Activated CD4-positive, alpha-beta T cell treated with anti-CD3 and anti-CD28 coated beads, Interleukin-2, Interleukin-4, amounts not matched to agents 100 ng/mL and 50 ng/mL, durations not matched to agents 16 hours and 8 hours (primary cell): ENCODE measurements at places on chromosomes 13 and 19.

DNA sequence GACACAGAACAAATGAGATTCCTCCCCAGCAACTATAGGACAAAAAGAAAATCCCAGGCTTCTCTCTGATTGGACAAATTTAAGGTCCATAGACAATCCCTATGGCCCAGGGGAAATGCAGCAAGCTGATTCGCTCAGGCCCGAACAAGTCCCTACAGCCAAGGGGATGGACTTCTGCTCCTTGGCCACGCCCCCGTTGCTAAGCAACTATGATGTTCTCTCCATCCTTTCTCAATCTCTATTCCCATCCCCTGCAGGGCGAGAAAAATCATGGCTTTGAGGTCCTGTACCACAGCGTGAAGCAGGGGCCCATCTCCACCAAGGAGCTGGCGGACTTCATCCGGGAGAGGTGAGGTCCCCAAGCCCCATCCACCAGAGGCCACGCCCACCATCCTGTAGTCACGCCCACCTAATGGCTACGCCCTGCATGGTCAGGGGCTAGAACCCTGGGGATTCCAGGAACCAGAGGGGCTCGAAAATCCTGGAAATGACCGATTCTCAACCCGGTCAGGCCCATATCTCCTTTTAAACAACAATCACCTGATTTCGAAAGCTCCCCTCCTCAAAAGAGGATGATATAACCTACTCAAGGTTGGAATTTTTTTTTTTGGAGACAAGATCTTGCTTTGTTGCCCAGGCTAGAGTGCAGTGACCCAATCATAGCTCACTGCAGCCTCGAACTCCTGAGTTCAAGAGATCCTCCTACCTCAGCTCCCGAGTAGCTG is 11.4 kb downstream of the FCHO1 start:
- DNase-seq: no peak

DNA sequence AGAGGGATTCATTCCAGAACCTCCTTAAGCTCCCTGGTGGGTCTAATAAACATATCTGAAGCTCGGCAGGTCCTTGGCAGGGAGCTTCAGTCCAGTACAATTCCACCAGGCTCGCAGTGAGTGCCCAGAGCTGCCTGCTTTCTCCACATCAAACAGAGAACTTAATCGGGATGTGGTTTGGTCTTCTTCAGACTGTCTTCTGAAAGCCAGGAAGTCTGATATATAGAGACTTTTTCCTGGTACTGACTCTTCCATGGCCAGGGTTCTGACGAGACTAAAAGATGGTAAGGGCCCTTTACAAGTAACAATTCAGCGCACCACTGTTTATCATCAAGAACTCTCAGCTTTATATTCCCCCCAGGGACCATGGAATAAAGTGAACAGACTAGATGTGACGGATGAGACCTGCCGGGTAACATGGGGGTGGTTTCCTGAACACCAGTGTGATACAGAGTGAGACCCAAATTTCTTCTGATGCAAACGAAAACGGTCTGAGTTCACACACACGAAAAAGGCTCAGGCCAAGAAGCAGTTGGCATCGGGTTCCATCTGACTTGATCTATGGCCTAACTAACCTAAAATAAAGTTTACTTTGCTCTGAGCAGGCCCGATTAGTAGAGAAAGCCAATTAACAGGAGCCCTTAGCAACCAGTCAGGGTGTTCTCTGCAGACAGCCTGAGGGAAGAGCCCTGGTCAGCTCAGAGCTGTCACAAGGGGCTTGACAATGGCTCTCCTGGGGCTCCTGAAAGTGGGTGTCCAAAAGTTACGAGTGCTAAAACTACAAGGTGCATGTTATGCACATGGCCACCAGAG is 29.0 kb downstream of the RANBP3 start:
- peak; percentile 21 for DNase-seq

- DNase-seq: no peak
Measured at GRCh38 chr13:82356667-82357410, 1525.4 kb downstream of the SLITRK1 start.

DNA sequence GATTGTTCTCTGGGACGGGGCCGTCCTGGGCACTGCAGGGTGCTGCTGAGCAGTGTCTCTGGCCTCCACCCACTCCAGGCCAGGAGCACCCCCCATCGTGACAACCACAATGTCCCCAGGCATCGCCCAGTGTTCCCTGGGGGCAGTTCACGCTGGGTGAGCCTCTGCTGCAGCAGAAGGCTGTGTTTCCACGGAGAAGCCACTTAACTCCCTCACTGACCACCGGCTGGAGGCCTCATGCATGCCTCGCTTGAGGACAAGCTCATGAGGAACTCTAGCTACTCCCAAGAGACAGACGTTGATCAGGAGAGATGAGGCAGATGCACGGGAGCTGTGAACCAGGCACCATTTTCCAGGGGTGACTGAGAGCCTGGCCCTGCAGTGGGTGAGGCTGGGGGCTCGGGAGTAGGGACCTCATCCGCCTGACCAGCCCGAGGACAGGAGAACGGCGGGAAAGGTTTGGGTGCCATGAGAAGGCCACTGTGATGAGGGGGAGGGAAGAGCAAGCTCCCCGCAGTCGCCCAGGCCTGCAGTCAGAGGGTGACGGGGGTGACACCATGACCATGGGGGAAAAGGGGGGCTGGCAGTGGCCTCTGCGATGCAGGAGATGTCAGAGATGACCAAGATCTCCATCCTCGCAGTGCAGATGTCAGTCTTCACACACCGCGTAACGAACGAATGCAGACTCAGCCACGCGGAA is 5.1 kb downstream of the SLC39A3 start:
- no peak for DNase-seq

DNA sequence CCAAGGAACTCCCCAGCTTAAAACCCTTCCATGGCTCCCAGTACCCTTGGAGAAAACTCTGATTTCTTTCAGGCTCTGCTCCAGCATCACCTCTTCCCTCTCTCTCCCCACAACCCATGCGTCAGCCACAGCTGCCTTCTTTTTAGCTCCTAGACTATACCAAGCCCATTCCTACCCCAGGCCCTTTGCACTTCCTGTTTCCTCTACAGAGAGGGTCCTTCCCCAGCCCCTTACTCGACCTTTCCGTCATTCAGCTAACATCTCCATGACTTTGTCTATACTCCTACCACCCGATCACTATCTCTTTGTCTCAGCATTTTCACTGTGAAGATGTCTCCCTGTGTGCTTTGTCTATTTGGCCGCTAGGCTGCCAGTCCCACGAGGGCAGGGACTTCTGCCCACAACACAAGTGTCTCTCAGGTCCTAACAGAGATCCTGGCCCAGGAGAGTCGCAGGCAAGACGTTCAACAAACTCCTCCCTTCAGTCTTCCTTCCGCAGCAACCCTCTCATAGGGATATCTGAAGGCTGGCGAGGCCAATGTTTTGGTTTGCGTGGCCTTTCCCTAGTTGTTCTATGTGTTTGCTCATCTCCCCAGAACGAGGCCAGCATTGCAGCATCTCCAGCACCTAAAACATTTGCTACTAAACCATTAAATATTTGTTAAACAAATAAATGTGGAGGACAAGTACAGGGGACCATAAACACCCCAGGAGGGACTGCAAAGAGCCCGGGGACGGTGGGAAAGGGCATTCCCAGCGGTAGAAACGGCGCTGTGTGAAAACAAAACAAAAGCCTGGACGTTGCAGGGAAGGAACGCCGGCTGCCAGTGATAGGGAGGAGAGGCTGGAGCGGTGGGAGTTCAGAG is 816 bp downstream of the CCNP start:
- no peak for DNase-seq

- DNase-seq: no peak
Measured at GRCh38 chr19:35851213-35852028, 883 bp downstream of the NPHS1 start.

DNA sequence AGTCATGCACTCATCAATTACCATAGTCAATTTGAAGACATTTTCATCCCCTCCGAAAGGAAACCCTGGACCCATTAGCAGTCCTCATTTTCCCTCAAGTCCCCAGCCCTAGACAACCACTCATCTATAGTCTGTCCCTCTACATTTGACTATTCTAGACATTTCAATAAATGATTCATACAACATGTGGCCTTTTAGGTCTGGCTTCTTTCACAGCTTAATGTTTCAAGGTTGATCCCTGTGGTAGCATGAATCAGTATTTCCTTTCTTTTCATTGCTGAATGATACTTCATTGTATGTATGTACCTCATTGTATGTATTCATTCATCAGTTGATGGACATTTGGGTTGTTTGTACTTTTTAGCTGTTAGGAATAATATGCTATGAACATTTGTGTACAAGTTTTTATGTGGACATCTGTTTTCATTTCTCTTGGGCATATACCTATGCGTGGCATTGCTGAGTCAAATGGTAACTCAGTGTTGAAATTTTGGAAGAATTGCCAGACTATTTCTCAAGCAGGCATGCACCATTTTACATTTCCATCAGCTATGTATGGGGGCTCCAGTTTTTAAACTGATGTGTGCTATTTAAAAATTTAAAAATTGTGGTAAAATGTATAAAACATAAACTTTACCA is 18.4 kb downstream of the SPATA13 start:
- DNase-seq: peak; percentile 65

DNA sequence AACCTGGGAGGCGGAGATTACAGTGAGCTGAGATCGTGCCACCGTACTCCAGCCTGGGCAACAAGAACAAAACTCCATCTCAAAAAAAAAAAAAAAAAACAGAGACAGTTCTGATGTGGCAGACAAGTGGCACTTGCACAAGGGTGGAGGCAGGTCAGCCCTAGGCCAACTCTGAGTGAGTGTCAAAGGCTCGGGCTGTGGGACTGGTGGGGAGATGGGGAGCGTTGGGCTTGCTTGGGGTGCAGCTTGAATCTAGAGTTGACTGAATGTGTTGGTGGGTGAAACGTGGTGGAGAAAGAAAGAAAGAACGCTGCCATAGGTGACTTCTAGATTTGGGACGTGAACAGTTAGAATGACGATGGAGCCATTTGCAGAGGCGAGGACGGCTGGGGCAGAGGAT is 121.3 kb upstream of the SPACA7 start:
- DNase-seq: no peak

GRCh38 chr13:112187527-112188297 is 120.8 kb downstream of the SOX1 start:
- no peak for DNase-seq

GRCh38 chr13:28299916-28300315 is 161.6 kb downstream of the PAN3 start:
- DNase-seq: no peak

DNA sequence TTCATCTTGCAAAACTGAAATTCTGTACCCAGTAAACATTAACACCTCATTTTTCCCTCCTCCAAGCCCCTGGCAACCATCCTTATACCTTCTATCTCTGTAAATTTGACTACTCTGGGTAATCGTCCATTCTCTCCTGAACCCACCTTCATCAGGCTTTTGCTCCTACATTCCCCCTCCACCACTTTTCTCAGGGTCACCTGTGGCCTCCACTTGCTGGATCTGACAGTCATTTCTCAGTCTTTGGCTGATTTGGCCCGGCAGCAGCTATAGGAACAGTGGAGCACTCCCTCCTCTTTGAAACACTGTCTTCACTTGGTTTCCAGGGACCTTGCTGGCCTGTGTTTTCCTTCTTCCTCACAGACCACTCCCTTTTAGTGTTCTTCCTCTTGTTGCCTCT is 83.5 kb downstream of the LRCH1 start:
- no peak for DNase-seq

- no peak for DNase-seq
Measured at GRCh38 chr19:16017138-16017490, 59.2 kb upstream of the TPM4 start.

DNA sequence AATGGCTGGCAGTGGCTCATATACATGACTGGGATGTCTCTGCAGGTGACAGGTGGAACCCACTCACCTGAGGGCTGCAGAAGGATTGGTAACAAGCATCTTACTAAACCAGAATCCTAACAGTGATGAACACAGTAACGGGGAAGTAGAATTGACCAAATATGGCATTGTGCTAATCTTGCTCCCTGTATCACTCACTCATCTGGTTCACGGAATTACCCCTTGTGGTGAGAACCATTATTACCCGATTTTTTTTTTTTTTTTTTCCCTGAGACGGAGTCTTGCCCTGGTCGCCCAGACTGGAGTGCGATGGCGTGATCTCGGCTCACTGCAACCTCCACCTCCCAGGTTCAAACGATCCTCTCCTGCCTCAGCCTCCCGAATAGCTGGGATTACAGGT is 69.5 kb downstream of the PTPRS start:
- no peak for DNase-seq

- DNase-seq: no peak
Measured at GRCh38 chr13:111338841-111339240, 18.4 kb downstream of the TEX29 start.

- no peak for DNase-seq
Measured at GRCh38 chr13:109968876-109969577, 182.6 kb upstream of the IRS2 start.

DNA sequence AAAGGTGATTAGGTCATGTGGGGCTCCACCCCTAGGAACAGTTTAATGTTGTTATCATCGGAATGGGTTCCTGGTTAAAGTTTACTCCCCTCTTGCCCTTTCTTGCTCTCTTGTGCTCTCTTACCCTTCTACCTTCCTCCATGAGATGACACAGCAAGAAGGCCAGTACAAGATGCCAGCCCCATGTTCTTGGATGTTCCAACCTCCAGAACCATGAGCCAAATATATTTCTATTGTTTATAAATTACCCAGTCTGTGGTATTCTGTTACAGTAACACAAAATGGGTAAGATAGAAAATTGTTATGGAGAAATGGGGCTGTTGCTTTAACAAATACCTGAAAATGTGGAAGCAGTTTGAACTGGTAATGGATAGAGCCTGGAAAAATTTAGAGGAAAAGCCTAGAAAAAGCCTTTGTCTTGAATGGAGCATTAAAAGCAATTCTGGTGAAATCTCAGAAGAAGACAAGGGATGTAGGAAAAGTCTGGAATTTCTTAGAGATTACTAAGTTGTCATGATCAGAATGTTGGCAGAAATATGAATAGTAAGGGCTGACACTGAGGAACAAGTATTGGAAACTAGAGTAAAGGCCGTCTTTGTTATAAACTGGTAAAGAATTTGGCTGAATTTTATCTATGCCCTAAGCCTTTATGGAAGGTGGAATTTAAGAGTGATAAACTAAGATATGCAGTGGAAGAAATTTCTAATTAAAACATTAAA is 53.5 kb upstream of the TSC22D1 start:
- DNase-seq: no peak

GRCh38 chr13:63396746-63397145 is 1981.1 kb upstream of the PCDH20 start:
- DNase-seq: no peak

GRCh38 chr13:110183910-110184309 is 123.0 kb downstream of the COL4A1 start:
- no peak for DNase-seq

DNA sequence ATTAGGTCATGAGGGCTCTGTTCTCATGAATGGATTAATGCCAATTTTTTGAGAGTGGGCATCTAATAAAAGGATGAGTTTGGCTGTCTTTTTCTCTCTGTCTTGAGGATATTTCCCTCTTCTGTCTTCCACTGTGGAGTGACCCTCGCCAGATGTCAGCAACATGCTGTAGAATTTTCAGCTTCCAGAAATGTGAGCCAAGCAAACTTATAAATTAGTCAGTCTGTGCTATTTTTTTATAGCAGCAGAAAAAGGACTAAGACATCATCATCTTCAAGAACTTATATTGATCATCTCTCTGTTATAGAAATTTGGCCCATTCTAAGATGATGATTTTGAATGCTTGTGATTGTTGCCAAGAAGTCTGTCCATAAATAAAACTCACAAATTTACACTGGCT is 431.4 kb downstream of the FGF9 start:
- DNase-seq: no peak

GRCh38 chr13:59345311-59345710 is 818.4 kb downstream of the DIAPH3 start:
- no peak for DNase-seq

GRCh38 chr19:17576758-17577456 is 21.5 kb downstream of the COLGALT1 start:
- peak; percentile 18 for DNase-seq
